ENCODE measurements at places on chromosomes 6 and 20. TPM values are rescaled to one million over a fixed set of nuclear protein-coding genes. Genes with fewer than 3 reads are reported as not detected.

The ADGB gene
- not detected for total RNA-seq

The LGSN gene
- total RNA-seq, result not detected

The DCDC2 gene
- not detected for total RNA-seq

DNA sequence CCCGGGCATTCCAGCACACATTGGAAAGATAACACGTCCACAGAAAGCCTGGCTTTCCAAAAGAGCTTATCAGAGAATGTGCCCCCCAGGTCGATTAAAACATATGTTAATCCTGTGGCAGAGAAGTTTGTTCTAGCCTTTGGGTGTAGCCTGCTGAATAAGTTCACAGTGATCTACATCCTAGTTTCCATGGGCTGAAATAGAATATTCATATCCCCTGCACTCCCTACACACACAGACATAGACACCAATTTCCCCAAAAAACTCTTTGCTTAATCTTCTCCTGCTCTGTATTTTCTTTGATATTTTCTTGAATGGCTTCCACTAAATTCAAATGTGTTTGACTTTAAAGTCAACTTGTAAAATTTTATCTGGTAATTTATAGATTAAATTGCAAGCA, 1.6 kb downstream of the LPA start:
- DNase-seq, result no peak

GRCh38 chr6:28003661-28004060, 46.6 kb downstream of the OR2B6 start:
- DNase-seq, result no peak

GRCh38 chr6:8027965-8028651, 36.1 kb downstream of the BLOC1S5 start:
- no peak for DNase-seq

DNA sequence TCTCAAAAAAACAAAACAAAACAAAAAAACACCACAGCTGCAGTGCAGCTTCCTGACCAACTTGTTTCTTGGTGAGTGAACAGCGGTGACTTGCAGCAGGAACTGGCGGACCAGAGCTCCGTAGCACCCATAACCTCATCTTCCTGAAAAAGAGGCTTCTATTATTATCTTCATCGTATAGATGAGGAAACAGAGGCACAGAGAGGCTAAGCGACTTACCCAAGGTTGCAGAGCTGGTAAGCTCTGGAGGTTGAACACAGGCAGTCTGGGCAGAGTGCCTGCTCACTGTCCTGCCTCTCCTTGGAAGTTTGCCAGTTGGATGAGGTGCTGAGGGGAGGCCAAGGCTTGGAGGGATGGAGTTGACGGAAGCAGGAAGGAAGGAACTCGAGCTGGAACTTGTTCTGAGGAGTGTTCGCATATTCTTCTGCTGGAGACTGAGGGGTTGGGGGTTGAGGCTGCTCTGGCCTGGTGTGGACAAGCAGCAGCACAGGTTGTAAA, 47.9 kb upstream of the CCDC167 start:
- no peak for DNase-seq

DNA sequence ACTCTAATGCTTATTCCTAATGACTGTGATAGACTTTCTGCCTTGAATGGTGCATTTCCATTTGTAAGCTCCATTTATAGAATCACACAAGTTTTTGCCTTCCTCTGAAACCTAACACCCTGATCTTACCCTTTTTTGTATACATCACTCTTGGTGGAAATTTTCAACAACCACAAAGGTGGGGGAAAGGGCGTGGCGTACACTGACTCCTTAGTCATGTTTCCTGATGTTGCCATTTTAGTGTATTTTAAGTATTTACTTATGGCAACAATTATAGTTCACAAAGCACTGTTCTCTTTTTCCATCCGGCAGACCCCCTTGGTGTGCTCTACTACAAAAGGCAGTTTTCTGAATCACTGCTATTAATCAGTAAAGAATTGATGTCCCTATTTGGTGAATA, 92.0 kb downstream of the ATXN1 start:
- DNase-seq, result no peak

GRCh38 chr6:134235937-134236751, 81.8 kb downstream of the SGK1 start:
- no peak for DNase-seq

- DNase-seq, result no peak
Observed at GRCh38 chr6:111813237-111813636, 60.0 kb downstream of the FYN start.

The SKIC2 gene
- total RNA-seq, result 31.3 TPM

GRCh38 chr20:10855778-10856177, 182.0 kb upstream of the JAG1 start:
- DNase-seq, result no peak

DNA sequence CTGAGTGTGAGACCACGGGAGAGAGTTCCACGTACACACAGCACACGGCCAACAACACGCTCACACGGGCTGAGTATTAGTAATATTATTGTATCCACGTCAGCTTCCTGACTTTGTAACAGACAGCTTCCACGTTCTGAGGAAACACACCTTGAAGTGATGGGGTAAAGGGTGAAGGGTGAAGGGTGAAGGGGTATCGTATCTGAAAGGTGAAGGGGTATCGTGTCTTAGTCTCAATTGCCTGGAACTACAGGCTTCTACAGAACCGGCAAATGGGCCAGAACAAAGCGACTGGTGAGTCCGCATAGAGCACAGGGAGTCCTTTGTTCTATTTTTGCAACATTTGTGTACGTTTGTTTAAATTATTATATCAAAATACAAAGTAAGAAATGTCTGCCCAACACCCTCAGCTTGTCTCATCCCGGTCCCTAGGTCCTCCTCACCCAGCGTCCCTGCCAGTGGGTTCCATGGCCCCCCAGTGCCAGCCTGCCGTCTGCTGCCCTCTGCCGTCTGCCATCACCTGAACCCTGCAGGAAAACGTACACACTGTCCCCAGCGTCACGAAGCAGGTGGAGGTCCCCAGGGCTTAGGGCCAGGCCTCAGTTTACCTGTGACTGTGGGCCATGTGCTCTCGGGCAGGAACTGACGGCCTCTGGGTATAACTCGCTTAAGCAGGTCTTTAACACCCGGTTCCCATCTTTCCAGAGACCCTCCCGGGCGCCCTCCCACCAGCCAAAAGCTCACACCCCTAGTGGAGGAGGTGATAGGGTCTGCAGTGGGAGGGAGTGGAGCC, 4.4 kb upstream of the HELZ2 start:
- no peak for DNase-seq

DNA sequence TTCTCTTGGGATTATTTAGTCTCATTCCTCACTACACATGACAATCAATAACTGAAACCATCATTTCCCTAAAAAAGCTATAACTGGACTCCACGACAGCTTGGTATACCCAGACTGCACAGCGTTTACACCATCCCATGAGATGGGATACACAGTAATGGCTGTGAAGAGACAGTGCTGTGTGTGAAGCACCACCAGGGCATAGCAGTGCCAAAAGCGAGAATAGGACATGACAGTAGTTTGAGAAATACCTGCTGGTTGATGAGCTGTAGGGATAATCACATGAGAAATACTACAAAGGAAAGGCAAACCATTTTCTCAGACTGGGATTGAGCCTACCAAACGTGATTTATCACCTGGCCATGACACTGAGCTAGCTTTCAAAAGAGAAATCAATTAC, 22.4 kb upstream of the LYRM2 start:
- DNase-seq, result no peak

DNA sequence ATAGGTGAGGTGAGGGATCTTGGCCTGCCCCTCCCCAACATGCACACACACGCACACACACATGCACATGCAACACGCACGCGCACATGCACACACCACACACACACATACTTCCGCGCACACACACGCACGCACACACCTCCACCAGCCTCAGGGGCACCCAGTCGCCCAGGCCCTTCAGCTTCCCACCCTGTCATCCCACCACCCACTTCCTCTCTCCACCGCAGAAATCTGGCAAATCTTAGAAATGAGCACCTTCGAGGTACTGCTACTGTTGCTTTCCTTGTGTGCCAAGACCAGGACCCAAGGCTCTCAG, 1.2 kb downstream of the SPDEF start:
- no peak for DNase-seq

DNA sequence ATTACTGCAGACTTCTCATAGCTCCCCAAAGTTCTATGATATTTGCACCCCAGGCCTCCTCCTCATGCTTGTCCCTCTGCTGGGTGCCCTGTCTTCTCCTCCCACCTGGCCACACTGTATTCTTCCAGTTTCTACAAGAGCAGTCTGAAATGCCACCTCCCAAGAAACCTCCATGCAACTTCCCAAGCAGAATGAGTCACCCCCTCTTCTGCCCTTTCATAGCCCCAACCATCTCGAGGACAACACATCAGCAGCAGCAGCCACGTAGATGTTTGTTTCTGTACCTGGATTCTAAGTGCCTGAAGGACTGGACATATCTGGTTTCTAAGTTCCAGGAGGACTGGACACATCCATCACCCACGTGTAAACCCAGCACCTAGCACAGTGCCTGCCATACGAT, 6.6 kb upstream of the ULBP2 start:
- no peak for DNase-seq

The SLC22A7 gene
- not detected for total RNA-seq

DNA sequence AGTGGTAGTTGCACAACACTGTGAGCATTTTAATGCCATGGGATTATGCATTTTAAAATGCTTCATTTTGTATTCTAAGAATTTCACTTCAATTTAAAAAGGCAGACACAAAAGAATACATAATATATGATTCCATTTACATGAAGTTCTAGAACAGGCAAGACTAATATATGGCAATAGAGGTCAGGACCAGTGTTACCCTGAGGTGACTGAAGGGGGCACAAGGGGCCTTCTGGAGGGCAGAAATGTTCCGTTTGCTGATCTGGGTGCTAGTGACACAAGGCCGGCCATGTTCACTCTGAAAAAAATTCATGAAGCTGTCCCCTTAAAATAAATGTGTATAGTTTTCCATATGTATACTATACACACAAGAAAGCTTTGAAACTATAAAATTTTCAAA, 28.5 kb downstream of the TASP1 start:
- DNase-seq, result no peak

GRCh38 chr6:5085648-5086293, 630 bp downstream of the PPP1R3G start:
- no peak for DNase-seq

GRCh38 chr20:37955511-37955910, 52.6 kb downstream of the VSTM2L start:
- no peak for DNase-seq
